ENCODE measurements at places on chromosomes 16 and 17. TPM values are rescaled to one million over a fixed set of nuclear protein-coding genes. Genes with fewer than 3 reads are reported as not detected.

The RANGRF gene
- polyA plus RNA-seq = 15.0 TPM

GRCh38 chr16:76614269-76614668, 337.1 kb downstream of the CNTNAP4 start:
- DNase-seq = no peak

DNA sequence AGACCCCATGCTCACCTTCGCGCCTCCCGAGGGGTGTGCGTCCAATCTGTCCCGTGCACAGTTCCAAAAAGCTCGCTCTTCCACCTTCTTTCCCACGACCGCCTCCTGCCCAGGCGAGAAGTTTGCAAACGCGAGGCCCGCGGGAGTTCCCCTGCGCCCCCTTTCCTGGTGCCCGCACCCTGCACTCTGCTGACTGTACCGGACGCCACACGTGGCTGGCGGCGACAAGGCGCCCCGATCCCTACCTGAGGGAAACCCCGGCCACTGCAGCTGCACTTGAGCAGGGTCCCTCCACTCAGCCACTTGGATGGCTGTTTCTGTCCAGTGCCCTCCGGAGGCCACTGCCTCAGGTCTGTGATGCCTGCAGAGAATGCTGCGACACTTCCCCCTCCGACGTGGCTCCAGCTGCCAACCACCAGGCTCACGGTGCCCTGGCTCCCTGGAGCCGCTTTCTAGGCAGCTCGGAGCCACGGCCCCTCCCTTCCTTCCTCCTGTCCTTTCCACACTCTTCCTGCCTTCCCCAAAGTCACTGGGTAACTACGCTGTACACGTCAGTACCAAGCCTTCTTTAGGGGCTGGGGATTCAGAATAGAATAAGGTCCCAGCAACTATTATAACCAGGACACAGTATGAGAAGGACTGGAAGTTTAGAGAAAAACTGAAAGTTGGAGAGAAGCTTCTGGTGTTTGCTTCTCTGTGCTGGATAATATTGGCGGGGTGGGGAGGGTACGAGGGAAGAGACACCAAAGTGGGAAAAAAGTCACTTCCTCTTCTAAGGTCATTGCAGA, at the start of gene MLKL:
Gene MLKL (minus strand): TSS at position 425 of the 788 bp plus-strand sequence. CDS start 5,105 bp downstream, outside the sequence.
- peak; percentile 71 for DNase-seq

DNA sequence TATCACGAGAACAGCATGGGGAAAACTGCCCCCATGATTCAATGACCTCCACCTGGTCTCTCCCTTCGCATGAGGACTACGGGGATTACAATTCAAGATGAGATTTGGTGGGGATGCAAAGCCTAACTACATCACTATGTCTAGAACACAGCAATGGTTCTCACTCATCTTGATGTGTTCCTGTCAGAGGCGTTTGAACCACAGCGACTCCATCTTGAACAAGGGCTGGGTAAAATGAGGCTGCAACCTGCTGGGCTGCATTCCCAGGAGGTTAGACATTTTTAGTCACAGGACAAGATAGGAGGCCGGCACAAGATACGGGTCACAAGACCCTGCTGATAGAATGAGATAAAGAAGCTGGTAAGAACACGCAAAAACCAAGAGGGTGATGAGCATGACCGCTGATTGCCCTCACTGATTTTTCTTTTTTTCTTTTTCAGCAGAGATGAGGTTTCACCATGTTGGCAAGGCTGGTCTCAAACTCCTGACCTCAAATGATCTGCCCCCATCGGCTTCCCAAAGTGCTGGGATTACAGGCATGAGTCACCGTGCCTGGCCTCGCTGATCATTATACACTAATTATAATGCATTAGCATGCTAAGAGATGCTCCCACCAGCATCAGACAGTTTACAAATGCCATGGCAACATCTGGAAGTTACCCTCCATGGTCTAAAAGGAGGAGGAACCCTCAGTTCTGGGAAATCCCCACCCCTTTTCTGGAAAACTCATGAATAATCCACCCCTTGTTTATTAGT, 3.0 kb upstream of the PPY start:
- DNase-seq = no peak

DNA sequence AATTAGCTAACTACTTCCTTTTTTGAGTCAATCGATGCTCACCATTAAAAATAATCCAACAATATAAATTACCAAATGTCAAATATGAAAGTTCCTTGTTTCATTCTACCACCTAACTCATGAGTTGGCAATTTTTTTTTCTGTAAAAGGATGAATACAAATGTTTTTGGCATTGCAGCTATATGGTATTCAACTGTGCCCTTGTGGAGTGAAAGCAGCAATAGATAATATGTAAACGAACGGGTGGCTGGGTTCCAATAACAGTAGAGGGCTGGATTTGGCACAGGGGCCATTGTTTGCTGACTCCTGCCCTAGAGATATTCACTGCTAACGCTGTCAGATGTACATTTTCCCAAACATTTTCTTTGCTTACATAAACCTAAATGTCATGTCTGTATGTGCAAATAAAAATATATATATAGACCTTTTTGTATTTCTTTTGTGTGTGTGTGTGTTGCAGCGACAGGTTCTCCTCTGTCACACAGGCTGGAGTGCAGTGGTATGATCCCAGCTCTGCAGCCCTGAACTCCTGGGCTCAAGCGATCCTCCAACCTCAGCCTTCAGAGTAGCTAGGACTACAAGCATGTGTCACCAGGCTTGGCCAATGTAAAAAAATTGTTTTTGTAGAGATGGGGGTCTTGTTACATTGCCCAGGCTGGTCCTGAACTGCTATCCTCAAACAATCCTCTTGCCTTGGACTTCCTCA, 73.9 kb downstream of the RPGRIP1L start:
- no peak for DNase-seq

Measured in small intestine (tissue), 16 donors.